ENCODE measurements at places on chromosomes 1 and 21. TPM values are rescaled to one million over a fixed set of nuclear protein-coding genes. Genes with fewer than 3 reads are reported as not detected.

- H3K4me1 ChIP-seq: peaks cover 25% of the 10 kb centered on the region
- no peak overlapping the region for H3K27ac ChIP-seq
- H3K36me3 ChIP-seq: peaks cover 4% of the 10 kb centered on the region
- H3K4me3 ChIP-seq: no peak overlapping the region
- H3K27me3 ChIP-seq: no peaks in the 10 kb centered on the region
Observed at GRCh38 chr1:15420853-15421465, 11.3 kb downstream of the EFHD2 start.

Gene TMPRSS2
- total RNA-seq: not detected

- no peak overlapping the region for H3K4me3 ChIP-seq
- H3K27me3 ChIP-seq: no peaks in the 10 kb centered on the region
- peaks cover 92% of the 10 kb centered on the region for H3K4me1 ChIP-seq
Observed at GRCh38 chr1:206739411-206740076, 31.0 kb upstream of the IL19 start.

- H3K27ac ChIP-seq: no peak overlapping the region
- H3K36me3 ChIP-seq: no peaks in the 10 kb centered on the region
- no peak overlapping the region for H3K4me3 ChIP-seq
- H3K27me3 ChIP-seq: peaks cover 6% of the 10 kb centered on the region
- no peak for DNase-seq
- H3K4me1 ChIP-seq: no peaks in the 10 kb centered on the region
Observed at GRCh38 chr1:226565476-226565875, 16.9 kb downstream of the STUM start.

Gene CD2
- total RNA-seq: 355 TPM

Gene KLF17
- not detected for total RNA-seq

DNA sequence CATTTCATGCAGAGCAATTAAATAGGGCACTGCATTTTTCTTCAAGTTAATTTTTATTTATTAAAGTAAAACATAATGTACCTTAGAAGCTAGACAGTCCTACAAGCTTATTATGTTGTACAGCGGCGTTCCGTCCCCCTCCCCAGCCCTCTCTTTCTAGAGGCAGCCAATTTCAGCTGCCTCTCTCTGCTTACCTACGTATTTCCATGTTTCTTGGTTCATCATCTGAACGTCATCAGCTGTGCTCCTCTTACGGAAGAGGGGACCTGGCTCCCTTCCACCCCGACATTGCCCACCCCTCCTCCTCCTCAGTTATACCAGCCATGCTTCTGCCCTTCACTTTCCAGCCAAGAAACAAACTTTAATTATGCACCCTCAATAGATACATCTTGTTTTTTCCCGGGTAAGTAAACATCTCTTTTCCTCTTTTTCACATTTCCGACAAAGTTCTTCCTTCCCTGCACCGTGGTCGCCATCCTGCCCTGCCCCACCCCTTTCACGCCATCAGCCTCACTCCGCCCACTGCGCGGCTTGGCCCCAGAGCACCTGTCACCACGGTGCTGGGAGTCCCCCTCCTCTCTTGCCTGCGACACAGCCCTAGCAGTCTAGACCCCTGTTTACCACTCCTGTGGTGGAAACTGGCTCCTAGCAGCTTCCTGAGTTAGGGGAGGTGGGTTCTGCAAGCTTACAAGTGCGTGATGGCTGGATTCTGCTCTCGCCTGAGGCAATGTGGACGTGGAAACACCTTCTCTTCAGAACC, 57.9 kb downstream of the SLC37A1 start:
- no peaks in the 10 kb centered on the region for H3K4me1 ChIP-seq
- no peak overlapping the region for H3K4me3 ChIP-seq
- DNase-seq: peak; percentile 5
- no peak overlapping the region for H3K27ac ChIP-seq
- peaks cover 35% of the 10 kb centered on the region for H3K36me3 ChIP-seq
- H3K27me3 ChIP-seq: no peaks in the 10 kb centered on the region

DNA sequence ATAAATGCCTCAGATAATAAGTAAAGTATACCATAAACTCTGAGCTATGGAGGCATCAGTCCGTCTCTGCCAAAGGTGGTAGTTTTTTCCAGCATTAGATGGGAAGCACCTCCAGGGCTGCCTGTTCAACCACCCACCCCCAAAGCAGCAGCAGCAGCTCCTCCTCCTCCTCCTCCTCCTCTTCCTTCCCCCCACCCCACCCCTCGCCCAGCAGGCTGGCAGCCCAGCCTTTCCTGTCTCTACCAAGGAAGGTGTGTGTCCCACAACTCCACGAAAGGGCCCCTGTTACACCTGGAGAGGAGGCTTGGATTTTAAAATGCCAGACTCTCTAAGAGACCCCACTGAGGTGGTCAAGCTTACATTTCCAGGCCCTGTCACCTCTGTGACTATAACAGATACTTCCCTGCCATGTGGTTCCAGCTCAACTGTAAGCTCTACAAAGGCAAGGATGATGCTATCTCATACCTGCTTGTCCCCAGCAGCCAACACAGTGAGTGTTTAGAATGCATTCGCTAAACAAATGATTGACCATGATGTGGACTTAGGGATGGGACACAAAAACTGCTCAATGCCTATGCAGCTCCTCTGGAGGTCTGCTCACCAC, 76.7 kb downstream of the GFI1 start:
- DNase-seq: no peak
- H3K4me3 ChIP-seq: no peak overlapping the region
- H3K27me3 ChIP-seq: no peaks in the 10 kb centered on the region
- peaks cover 30% of the 10 kb centered on the region for H3K4me1 ChIP-seq

DNA sequence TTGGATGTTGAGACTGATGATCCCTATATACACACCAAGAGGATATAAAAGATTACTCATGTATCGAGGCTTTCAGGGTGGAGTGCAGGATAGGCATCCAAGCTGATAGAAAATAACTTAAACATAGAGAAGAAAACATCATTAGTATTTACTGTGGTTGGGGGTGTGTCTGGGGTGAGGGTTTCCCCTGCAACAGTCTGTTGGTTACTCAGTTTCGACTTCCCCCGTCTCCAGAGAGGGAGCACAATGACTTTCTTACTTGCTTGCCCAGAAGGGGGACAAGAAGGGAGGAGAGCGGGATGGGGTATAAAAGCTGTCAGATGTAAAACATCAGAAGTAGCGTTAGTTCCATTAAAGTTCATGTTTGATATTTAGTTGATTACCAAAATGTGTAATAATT, 717.4 kb upstream of the ZP4 start:
- H3K4me1 ChIP-seq: no peaks in the 10 kb centered on the region
- H3K4me3 ChIP-seq: no peak overlapping the region
- H3K36me3 ChIP-seq: no peaks in the 10 kb centered on the region
- no peaks in the 10 kb centered on the region for H3K27me3 ChIP-seq

GRCh38 chr1:204894606-204895005, 23.9 kb downstream of the NFASC start:
- H3K4me1 ChIP-seq: no peaks in the 10 kb centered on the region
- no peaks in the 10 kb centered on the region for H3K36me3 ChIP-seq
- DNase-seq: no peak
- H3K27ac ChIP-seq: no peak overlapping the region
- H3K27me3 ChIP-seq: peaks cover 33% of the 10 kb centered on the region
- no peak overlapping the region for H3K4me3 ChIP-seq

DNA sequence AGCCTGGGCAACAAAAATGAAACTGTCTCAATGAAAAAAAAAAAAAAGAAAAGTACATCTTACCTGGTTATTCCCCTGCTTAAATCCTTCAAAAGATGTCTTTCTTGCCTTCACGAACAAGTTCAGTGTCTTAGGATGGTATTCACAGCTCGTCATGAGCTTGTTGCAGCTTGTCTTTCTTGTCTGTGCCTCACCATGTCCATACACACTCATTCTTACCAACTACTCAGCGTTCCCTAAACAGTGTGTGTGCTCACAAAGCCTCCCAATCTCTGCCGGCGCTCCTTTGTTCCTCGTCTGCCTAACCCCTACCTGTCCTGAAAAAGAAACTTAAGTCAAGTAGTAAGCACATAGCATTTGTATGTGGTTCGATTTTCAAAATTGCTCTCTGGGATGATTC, 31.1 kb downstream of the UBE4B start:
- no peak overlapping the region for H3K27ac ChIP-seq
- no peaks in the 10 kb centered on the region for H3K27me3 ChIP-seq
- H3K4me1 ChIP-seq: peaks cover 16% of the 10 kb centered on the region

Gene RNF186
- total RNA-seq: not detected

DNA sequence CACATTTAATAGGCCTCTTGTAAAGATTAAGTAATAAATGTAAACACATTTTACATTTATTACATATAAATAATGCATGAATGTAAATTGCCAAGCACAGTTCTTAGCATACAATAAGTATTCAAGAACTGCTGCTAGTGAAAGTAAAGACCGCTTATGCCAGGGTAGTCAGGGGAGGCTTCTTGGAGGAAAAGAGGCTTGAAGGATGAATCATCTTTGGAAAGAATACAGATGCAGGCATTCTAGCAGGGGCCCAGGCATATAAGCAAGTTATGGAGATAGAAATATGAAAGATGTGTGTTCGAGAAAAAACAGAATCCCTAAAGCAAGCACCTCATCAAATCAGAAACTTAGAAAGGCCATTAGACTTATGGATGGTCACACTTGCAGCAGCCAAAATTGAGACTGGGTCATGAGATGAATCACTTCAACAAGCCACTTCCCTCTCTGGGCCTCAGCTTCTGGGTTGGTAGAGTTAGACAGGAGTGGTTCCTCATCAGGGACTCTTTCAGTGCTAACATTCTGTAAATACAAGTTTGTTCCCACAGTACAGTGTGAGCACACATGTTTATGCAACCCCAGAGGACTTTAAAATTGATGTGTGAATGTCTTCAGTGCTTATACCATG, 79.8 kb upstream of the ROR1 start:
- no peaks in the 10 kb centered on the region for H3K36me3 ChIP-seq
- H3K27ac ChIP-seq: no peak overlapping the region
- no peak for DNase-seq
- no peaks in the 10 kb centered on the region for H3K27me3 ChIP-seq

Gene FTCD
- 0.22 TPM for total RNA-seq

Gene SMCP
- total RNA-seq: not detected

DNA sequence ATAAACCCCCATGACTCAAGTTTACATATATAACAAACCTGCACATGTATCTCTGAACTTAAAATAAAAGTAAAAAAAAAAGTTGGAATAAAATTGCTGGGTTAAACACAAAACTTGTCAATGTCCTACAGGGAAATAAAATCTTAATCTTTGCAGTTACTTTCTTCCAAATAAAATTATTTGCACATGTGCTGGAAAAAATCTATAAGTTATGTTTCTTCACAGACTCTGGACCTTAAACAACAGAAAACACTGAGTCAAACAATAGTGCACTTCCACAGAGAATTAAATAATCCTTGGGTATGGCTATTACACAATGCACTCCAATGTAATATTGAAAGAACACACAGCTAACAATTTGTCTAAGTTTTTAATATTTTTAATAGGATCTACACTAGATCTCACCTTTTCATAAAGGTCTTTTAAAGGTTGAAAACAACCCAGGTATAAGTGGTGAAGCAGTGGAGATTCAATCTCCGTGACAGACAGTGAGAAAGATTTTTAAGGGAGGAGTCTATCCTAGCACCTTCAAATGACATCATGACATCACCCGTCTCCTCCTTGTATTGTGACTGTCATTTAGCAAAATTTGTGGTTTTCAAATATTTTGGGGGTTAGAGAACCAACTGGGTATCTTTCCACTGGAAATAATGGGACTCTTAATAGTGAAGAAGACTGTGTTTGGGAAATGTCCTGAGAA, 25.2 kb upstream of the FGGY start:
- H3K27ac ChIP-seq: no peak overlapping the region
- H3K36me3 ChIP-seq: no peaks in the 10 kb centered on the region
- H3K27me3 ChIP-seq: peaks cover 15% of the 10 kb centered on the region
- H3K4me3 ChIP-seq: no peak overlapping the region
- DNase-seq: no peak

- no peak for DNase-seq
- no peak overlapping the region for H3K4me3 ChIP-seq
- H3K27ac ChIP-seq: no peak overlapping the region
- H3K36me3 ChIP-seq: no peaks in the 10 kb centered on the region
- peaks cover 2% of the 10 kb centered on the region for H3K27me3 ChIP-seq
- H3K4me1 ChIP-seq: no peaks in the 10 kb centered on the region
Observed at GRCh38 chr1:117036018-117036461, 24.1 kb upstream of the TTF2 start.

Gene OLIG2
- not detected for total RNA-seq

GRCh38 chr1:167555971-167556714, 2.6 kb upstream of the CREG1 start:
- H3K36me3 ChIP-seq: no peaks in the 10 kb centered on the region
- no peak overlapping the region for H3K4me3 ChIP-seq
- H3K27me3 ChIP-seq: no peaks in the 10 kb centered on the region
- H3K27ac ChIP-seq: no peak overlapping the region

GRCh38 chr1:63501256-63501655, 21.8 kb downstream of the ITGB3BP start:
- peaks cover 2% of the 10 kb centered on the region for H3K4me1 ChIP-seq
- DNase-seq: no peak

DNA sequence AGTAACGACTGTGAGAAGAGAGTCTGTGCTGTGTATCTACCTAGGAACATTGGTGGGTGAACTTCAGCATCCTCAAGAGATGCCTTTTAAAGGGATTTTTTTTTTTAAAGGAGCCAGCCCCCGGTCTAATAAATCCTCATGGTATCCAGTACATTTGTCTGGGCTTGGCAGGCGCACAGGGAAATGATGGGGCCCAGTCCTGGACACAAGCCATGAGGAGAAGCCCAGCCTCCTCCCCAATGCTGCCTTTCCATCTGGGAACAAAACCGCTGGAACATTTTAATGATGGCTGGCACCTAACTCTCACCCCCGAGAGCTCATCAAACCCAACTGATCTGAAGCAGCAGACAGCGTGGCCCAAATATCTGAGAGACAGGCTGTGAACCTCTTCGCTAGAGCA, 64.2 kb downstream of the ACOT7 start:
- no peak for DNase-seq
- no peaks in the 10 kb centered on the region for H3K4me1 ChIP-seq
- H3K27ac ChIP-seq: no peak overlapping the region
- H3K4me3 ChIP-seq: no peak overlapping the region

DNA sequence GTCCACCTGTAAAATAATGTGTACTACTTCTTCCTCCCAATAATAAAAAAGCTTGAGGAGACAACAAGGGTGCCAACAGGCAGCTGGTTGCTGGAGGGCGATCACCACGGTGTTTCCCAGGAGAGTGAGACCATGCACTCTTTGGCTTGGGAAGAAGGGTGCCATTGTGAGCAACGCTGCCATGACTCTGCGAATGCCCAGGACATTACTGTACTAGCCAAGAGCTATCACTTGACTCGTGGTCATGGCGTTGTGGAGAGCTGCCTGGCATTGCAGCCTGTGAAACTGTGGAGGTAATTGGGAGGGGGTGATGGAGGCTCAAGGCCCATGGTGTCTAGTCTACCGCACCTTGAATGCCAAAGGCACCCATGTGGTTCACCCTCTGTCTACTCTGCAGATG, 14.6 kb upstream of the PRMT2 start:
- H3K27ac ChIP-seq: no peak overlapping the region
- H3K36me3 ChIP-seq: no peaks in the 10 kb centered on the region
- peaks cover 29% of the 10 kb centered on the region for H3K4me1 ChIP-seq
- no peak for DNase-seq
- no peak overlapping the region for H3K4me3 ChIP-seq

Gene PPP1R8
- 42.9 TPM for total RNA-seq

Gene AGO1
- 28.8 TPM for total RNA-seq

GRCh38 chr1:21066356-21067012, 110.2 kb downstream of the EIF4G3 start:
- no peak overlapping the region for H3K27ac ChIP-seq
- H3K4me1 ChIP-seq: no peaks in the 10 kb centered on the region
- no peaks in the 10 kb centered on the region for H3K27me3 ChIP-seq
- H3K36me3 ChIP-seq: peaks cover 2% of the 10 kb centered on the region

Data from activated CD4-positive, alpha-beta memory T cell treated with anti-CD3 and anti-CD28 coated beads for 36 hours (primary cell).